ENCODE measurements at places on chromosomes 16 and 17.
A peak's percentile ranks its signal among the peaks of the same experiment; 100 is the strongest.

- no peak for DNase-seq
These were observed 2.5 kb downstream of the CAPNS2 start for GRCh38 chr16:55569025-55569424.

DNA sequence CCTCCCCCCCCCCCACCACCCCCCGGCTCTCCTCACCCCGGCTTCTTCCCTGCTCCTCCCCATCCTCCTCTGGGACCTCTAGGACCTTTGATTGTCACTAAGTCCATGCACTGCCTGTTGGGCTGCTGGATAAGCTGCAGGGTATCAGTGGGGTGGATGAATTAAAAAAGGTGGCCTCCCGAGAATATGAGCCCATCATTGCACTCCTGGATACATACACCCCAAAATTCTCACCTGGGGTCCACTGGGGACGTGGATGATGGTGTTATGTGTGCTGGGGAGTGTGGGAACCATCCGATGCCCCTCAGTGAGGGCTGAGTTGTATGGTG, 88.8 kb downstream of the IRF8 start:
- DNase-seq: no peak

GRCh38 chr17:36503456-36504155, 17.1 kb downstream of the ZNHIT3 start:
- no peak for DNase-seq

GRCh38 chr16:75048054-75048453, 49.2 kb downstream of the ZNRF1 start:
- DNase-seq: no peak

DNA sequence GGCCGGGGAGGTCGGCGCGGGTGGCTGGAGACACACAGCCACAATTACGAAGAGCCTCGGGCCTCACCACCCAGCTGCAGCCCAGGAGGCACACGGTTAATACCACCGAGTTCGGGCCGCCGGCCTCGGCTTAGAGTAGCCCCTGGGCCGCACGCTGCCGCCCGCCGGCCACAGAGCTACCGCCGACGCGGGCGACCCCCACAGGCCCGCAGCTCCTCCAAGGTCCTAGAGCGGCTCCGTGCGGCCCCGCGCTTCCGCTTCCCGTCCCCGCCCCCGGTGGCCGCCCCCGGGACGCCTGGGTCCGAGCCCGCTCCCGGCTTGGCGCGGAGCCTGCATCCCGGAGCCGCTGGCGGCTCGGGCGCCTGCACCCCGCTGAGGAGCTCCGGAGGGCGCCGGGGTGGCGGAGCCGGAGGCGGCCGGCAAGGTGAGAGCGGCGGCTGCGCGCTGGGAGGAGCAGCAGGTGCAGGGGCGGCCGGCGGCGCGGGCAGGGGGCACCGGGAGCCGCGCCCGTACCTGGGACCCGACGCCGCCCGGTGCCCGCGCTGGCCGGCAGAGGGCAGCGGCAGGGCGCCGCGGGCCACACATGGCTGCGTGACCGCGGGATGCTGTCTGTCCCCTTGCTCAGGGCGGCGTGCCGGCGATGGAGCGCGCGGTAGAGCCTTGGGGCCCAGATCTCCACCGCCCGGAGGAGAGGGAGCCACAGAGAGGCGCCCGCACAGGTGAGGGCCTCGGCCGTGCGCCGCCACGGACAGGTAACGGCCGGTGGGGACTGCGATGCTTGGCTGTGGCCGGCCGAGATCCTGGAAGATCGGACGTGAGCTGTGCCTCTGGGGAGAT, at the start of gene ZNF48:
Gene ZNF48, plus strand, starts transcription at position 266 of the 837 bp plus-strand sequence. Its CDS starts 375 bp downstream, at position 641.
- peak; percentile 69 for DNase-seq

All from CD4-positive, alpha-beta T cell treated with Interleukin-2 at 100 ng/mL for 4 hours (primary cell).